ENCODE measurements at places on chromosomes 6 and 20. TPM values are rescaled to one million over a fixed set of nuclear protein-coding genes. Genes with fewer than 3 reads are reported as not detected.

Gene PDRG1
- total RNA-seq: 11.9 TPM

Gene RUNX2
- 6.3 TPM for total RNA-seq

Gene TNXB
- total RNA-seq: 240 TPM

Gene HLA-DQA2
- total RNA-seq: not detected

Measured in pericardium fibroblast (primary cell).